ENCODE measurements at places on chromosomes 1 and 21. TPM values are rescaled to one million over a fixed set of nuclear protein-coding genes. Genes with fewer than 3 reads are reported as not detected.

CHML gene
- 13.2 TPM for total RNA-seq

NBPF6 gene
- not detected for total RNA-seq

S100A12 gene
- not detected for total RNA-seq

ARHGEF16 gene
- not detected for total RNA-seq

CSF3R gene
- 1.2 TPM for total RNA-seq

QSOX1 gene
- 28.6 TPM for total RNA-seq

GBP2 gene
- total RNA-seq, result 131 TPM

PRAMEF12 gene
- not detected for total RNA-seq

MYOC gene
- not detected for total RNA-seq

DMBX1 gene
- total RNA-seq, result 0.05 TPM

FNBP1L gene
- total RNA-seq, result 0.20 TPM

SLC1A7 gene
- not detected for total RNA-seq

HRNR gene
- total RNA-seq, result not detected

ZNF697 gene
- total RNA-seq, result 2.7 TPM

SAMD13 gene
- 0.36 TPM for total RNA-seq

USH2A gene
- not detected for total RNA-seq

GBP5 gene
- total RNA-seq, result 241 TPM

MACF1 gene
- 424 TPM for total RNA-seq

HCRTR1 gene
- not detected for total RNA-seq

F5 gene
- total RNA-seq, result 9.1 TPM

TBCE gene
- total RNA-seq, result 25.1 TPM

VHLL gene
- total RNA-seq, result 0.30 TPM

AMY2A gene
- total RNA-seq, result not detected

CYB5RL gene
- total RNA-seq, result 11.1 TPM

PLA2G2D gene
- not detected for total RNA-seq

NLRP3 gene
- 0.18 TPM for total RNA-seq

PLA2G4A gene
- 2.0 TPM for total RNA-seq

NKAIN1 gene
- total RNA-seq, result not detected

ZFYVE9 gene
- 1.9 TPM for total RNA-seq

CRNN gene
- not detected for total RNA-seq

SPRR5 gene
- not detected for total RNA-seq

SPATA45 gene
- total RNA-seq, result not detected

FCMR gene
- total RNA-seq, result 77.6 TPM

S100A9 gene
- total RNA-seq, result not detected

FAF1 gene
- 82.1 TPM for total RNA-seq

TFF3 gene
- not detected for total RNA-seq

GPR25 gene
- total RNA-seq, result not detected

BARHL2 gene
- not detected for total RNA-seq

PCP4 gene
- total RNA-seq, result not detected
